ENCODE measurements at places on chromosomes 12 and 14.

DNA sequence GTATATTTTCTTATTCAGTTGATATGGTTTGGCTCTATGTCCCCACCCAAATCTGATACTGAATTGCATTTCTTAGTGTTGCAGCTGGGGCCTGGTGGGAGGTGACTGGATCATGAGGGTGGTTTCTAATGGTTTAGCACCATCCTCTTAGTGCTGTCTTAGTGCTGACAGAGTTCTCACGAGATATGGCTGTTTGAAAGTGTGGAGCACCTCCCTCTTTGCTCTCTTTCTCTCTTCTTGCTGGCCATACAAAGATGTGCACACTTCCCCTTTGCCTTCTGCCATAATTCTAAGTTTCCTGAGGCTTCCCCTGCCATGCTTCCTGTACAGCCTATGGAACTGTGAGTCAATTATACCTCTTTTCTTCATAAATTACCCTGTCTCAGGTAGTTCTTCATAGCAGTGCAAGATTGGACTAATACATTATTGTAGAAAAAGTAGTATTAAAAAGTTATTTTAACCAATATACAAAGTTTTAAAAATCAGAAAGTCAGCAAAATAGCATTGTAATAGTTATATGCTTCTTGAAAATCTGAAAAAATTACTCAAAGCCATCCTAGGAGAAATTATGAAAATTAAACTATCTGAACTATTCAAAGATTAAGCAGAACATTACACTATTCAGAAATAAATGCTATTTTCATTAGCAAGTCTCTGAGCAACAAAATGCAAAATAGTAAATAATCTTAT, 84.1 kb downstream of the PPP1R12A start:
- no peak for DNase-seq

GRCh38 chr12:127400221-127400620, 866.7 kb upstream of the TMEM132C start:
- DNase-seq, result no peak

GRCh38 chr14:76212242-76212641, 60.5 kb downstream of the GPATCH2L start:
- no peak for DNase-seq

GRCh38 chr14:90704738-90705392, 111.4 kb downstream of the TTC7B start:
- no peak for DNase-seq

DNA sequence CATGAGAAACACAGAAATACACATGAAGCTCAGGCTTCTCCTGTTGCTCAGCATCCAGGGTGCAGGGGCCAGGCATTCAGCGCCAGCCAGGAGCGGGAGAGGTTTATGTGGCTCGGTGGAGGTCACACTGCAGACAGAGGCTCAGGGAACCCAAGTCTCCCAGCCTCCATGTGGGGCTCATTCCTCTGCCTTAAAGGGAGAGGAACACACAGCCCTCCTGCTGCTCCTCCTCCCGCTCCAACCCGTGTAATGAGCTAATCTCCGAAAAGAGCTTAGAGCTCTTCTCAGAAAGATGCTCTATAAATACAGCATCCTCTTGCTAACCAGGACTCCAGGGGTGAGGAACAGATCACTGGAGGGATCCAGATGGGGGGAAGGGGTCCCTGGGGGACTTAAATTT, 28.2 kb downstream of the FGF6 start:
- DNase-seq, result no peak

GRCh38 chr12:122886851-122887818, 8.8 kb downstream of the VPS37B start:
- no peak for DNase-seq

DNA sequence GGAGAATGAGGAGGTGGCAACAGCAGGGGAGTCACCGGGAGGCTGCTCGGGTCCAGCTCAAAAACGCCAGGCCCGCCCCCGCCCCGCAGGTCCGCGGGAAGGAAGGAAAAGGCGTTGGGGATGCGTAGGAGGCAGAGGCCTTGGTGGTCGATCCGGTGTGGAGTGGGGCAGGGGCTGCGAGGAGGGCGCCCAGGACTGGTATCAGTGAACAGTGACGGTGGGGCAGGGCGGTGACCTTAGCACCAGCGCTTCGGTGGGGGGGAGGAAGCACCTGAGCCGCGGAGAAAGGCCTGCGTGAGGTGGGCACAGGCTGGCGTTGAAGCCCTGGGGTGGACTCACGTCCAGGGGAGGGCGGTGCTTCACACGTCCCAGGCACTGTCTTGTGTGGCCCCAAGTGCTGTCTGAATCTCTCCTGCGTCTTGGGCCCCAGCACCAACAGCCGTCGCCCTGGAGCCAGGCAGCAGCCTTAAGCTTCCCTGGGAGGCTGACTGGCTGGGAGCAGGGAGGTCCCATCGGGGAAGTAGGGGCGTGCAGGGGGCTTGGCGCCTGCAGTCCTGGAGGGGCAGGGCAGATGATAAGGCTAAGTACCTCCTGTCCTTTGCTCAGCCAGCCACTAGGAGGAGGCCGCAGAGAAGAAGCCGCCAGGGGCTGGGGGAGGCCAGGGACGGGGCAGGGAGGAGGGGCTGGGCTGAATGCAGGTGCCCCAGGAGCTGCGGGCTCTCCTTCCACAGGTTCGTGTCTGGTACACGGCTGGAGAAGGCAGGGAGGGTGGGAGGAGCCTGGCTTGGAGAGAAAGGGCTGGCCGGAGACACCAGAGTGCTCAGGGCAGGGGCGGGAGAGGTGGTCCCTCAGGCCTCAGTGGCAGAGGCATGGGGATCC, 26.5 kb downstream of the ZBTB42 start:
- DNase-seq, result no peak

All from cerebellar nuclear complex (tissue), 1 donor.